ENCODE measurements at places on chromosomes 12 and 14.

- DNase-seq = no peak
Observed at GRCh38 chr12:3141339-3142321, 64.5 kb downstream of the TSPAN9 start.

- DNase-seq = no peak
Observed at GRCh38 chr12:62631471-62632410, 165.1 kb downstream of the MON2 start.

DNA sequence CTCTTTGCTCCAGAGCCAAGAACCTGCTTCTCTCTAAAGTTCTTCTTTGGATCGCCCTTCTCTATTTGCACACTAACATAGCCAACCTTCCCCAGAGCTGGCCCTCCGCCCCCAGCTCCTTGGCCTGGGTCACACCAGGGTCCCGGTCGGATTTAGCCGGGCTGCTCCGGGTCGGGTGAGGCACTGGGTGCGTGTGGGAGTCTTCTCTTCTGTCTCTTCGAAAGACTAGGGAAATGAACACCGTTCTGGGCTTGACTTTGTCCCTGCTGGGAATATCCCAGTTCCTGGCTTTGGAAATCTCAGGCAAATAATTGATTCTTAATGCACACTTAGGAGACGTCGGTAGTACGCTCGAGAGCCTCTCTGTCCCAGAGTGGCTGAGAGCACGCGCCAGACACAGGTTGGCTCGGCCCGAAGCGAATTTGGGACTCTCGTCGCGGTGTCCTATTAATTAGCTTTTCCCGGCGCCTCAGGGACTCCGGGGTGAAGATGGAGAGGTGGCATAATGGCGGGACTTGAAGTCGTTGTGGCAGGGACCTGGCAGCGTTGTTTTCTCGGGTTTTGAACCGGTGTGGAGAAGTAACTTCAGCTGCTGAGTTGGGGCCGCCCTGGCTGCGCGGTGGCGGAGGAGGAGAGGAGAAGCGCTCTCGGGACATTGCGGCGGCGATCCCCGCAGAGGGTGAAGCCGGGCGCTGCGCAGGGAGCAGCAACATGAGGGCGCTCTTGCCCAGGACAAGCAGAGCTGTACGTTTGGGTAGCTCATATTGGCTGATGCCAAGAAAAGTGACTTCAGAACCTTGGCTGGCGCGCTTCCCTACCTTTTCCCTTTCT, 7.5 kb downstream of the FOXG1 start:
- DNase-seq = peak; percentile 93

GRCh38 chr14:74516451-74517160, 23.0 kb downstream of the ISCA2 start:
- DNase-seq = no peak

DNA sequence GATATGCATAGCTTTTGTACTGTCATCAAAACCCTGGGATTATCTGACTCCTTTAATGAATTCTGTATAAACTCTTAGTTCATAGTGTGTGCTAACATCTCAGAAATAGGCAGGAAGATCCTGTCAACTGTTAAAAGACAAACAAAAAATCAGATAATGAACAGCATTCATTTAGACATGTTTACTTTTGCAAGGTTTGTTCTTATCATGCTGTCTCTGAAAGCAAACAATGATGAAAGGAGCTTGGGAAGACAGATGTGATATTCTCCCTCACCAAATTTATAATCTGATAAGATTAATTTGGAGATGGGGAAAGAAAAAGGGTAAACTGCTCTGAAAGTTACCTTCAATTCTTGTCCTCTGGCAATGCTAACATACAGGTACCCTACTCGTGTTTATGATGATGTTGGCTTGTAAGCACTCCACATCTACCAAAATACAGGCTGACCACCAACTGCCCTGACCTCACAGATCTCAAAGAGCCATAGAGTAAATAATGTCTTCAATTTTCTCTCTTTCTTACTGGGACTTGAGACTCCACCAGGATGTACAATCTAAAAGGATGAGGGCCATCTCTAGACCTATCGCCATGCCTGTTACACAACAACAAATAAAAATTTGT, 233.8 kb downstream of the SSPN start:
- no peak for DNase-seq

GRCh38 chr12:68980476-68981212, 47.7 kb upstream of the CPM start:
- DNase-seq = no peak

DNA sequence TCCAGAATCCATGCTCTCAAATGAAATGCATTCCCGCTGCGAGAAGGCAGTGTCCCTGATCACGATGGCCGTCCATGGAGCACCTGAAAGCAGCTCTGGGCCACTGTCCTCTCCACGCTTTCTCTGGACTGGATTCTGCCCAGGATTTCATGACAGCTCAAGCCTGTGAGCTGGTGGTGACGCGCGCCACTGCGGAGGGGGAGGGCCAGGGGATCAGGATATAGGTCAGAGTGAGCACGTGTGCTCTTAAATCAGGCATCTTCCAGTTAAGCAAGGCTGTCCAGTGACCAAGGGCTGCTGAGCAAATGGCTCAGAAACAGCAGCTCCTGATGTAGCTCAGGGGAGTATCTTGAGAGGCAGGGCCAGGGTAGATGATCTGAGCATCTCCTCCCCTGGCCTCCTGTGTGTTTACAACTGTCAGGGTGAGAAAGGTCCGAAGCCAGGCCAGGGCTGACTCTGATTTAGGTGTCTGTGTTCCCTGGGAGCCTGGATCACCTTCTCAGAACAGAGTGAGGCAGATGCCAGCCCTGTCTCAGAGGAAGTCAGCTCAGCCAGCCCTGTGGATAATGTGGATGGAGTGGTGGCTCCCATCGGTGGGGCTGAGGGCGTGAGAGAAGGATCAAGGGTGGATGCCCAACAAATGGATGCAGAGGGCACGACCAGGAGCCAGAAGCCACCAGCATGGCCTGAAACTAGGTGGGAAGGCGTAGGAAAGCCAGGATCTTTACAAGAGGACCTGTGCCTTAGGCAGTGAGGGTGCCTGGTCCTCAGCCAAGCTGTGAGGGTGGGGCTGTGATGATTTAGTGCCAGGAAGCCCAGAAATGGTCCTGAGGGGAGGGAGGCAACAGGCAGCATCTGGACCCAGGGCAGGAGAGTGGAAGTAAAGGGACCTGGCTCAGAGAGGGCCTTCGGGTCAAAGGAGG, 55.3 kb downstream of the ELK3 start:
- no peak for DNase-seq

- peak; percentile 38 for DNase-seq
Observed at GRCh38 chr12:17810399-17810798, 279.6 kb downstream of the RERGL start.

DNA sequence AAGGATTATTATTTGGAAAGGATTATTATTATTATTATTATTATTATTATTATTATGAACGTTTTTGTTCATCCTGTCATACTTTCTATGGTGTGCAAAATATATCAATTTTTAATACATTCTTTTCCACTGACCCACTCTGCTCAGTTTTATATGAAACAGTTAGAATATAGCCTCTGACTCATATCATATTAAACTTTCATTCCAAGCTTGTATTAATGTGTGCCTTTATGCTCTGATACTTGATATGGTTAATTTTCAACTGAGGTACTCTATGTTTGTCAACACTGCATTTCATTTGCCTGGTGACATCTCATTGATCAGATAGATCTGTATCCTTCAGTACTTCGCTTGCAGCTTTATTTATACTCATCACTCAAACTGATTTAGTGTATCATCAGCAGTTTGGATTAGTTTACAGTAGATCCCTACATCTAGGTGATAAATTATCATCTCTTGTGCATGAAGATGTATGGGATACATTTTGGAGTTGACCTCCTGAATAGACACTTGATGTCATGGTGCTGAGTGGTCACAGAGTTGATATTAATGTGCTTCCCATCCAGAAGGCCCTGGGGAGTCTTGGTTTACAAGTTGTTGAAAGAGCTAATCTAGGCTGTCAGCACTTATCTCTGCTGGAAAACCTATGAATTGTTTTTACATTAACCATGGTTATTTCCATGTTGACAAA, 271.8 kb downstream of the TRHDE start:
- DNase-seq = no peak

GRCh38 chr12:132269271-132269968, 60.0 kb downstream of the GALNT9 start:
- no peak for DNase-seq

DNA sequence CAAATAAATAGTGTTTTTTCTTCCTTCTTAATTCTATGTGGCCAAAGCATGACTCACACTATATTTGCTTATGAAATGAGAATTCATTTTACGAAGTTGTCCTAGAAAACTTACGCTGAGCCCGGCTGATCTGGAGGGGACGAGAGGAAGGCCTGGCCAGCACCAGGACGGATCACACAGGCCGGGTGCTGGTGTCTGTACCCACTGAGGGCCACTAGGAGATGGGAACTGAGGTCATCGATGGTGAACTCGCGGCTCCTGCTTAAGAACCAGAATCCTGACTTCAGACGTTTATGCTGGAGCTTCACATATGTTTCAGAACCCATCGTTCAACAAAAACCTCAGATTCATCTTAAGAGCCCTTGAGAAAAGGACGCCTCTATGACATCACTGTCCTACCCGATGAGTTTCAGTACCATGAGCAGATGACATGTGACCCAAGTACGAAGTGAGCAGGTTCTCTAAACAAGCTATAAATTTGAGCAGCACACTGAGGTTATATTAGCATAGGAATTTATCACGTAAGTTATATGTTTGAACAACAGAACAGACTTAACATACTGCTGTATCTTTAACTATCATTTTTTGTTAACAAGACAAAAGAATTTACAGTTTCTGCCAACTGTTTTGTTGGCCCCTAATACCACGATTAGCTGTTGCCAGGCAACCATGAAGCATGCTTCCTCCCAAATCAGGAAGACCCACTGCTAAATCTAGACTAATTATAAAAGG, 111.9 kb downstream of the FOXN3 start:
- DNase-seq = no peak

- DNase-seq = no peak
Observed at GRCh38 chr12:62668782-62669181, 202.2 kb downstream of the MON2 start.

- no peak for DNase-seq
Observed at GRCh38 chr14:105519946-105520698, 6.3 kb upstream of the TMEM121 start.

- DNase-seq = no peak
Observed at GRCh38 chr12:92158796-92159439, 13.3 kb upstream of the BTG1 start.

DNA sequence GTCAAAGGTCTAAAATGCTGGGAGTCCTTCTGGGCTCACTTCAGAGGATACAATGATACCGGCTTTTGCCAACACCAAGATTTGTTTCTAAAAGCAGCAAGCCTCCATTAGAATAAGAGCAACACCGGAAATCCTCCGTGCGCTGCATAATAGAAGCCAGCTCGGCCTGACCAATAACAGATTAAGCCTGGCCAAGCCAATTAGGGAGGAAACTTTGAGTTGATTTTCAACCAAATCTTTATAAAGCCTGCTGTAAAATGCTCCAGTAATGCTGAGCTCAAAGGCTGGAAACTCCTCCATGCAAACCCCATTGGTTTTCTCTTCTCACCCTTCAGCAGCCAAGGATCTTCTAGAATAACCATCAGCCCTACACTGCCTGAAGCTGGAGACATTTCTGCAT, 150.1 kb downstream of the NTF3 start:
- DNase-seq = no peak

DNA sequence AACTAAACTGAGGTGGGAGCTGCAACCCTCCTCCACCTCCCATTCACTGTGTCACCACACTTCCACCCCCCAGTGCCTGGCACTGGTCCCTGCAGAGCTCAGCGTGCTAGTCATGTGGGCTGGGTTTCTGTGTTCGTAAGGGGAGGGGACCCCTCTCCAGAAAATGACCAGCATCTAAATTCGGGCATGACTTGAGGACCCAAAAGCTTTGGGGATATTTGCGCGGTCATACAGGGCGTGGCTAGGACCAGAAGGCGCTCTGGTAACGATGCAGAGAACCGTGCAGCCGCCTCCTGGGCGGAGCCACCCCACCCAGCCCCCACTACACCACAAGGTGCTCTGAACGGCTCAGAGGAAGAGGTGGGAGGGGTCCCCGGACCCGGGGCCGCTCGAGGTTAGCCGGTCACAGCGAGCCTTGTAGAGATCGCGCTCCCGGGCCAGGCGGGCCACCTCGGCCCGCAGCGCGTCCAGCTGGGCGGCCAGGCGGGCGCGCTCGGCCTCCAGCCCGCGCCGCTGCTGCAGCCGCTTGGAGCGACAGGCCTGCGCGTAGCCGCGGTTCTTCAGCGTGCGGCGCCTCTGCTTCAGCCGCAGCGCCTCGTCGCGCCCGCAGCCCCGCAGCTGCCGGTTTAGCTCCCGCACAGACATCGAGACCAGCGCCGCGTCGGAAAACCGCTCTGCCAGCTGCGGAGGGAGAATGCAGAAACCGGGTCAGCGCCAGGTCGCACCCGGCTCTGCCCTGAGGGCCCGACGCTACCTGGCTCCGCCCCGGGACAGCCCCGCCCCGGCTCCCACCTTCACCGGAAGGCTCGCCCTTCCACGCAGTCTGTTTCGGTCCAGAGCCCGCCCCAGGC, 9.8 kb downstream of the CPNE6 start:
- peak; percentile 68 for DNase-seq

GRCh38 chr12:108254517-108255251, 84.4 kb downstream of the CMKLR1 start:
- DNase-seq = no peak

DNA sequence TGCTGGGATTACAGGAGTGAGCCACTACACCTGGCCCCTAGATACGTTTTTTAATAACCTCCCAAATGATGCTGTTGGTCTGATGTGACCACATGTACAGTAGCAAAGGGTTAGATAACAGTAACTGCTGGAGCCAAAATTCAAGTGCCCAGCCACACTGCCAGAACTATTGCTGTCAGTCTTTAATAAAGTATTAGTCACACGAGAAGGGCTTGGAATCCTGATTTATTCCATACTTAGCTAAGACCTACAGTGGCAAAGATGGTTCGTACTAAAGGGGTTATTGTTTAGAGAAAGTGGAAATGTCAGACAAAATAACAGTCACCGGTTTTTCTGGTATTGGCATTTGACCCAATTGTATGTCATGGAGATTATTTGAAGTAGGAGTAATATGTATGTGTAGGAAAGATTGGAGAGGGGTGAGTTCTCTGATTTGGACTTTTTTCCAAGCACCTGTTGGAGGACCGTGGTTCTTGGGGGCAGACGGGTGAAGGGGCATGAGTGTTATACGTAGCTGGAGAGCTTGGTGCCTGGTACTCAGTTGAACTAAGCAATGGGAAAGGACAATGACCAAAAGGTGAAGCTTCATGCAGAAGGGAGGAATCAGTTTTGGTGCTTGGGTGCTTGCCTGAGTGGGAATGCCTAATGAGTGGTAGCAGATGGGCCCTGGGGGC, 9.7 kb downstream of the TUBA1C start:
- no peak for DNase-seq

DNA sequence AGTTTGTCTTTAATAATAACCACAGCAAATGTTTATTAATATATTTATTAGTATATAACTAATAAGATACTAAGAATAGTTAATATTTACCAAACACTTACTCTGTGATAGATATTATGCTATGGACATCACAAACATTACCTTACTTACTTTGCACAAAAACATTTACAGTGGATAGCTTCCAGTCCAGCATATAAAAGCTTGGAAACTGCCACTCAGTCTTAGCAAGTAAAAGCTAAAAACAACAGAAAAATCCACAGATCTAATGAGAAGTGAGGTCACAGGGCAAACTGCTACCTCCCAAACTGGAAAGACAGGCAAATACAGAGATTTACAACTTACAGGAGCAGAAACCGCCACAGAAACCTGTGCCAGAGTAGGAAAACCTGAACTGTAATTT, 99.8 kb downstream of the METTL25 start:
- DNase-seq = no peak
